ENCODE measurements at places on chromosomes 2 and 18. TPM values are rescaled to one million over a fixed set of nuclear protein-coding genes. Genes with fewer than 3 reads are reported as not detected.

DNA sequence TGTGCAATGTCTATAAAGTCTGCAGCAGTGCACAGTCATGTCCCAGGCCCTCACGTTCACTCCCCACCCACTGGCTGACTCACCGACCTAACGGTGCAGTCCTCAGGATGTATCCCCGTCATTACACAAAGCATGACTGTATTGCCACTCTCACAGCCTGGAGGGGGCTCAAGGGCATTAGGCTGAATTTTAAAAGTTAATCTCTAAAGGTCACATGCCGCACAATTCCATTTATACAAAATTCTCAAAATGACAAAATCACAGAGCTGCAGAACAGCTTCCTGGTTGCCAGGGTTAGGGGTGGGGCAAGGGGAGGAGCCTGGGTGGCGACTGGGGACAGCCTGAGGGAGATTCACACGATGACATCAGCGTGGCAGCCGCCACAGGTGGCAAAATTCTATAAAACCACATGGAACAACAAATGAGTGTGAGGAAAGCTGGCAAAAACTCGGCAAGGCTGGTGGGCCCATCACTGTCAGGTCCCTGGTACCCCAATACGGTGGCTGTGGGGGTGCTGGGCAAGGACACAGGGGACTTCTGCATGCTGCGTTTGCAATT lies 97.6 kb downstream of the NDUFA10 start:
- DNase-seq: peak; percentile 17

The CNTNAP5 gene
- total RNA-seq: 0.29 TPM

GRCh38 chr2:172340394-172340793 lies 87.0 kb upstream of the ITGA6 start:
- DNase-seq: no peak

The PAX8 gene
- total RNA-seq: 0.13 TPM

The TEKT4 gene
- not detected for total RNA-seq

The SRD5A2 gene
- not detected for total RNA-seq

DNA sequence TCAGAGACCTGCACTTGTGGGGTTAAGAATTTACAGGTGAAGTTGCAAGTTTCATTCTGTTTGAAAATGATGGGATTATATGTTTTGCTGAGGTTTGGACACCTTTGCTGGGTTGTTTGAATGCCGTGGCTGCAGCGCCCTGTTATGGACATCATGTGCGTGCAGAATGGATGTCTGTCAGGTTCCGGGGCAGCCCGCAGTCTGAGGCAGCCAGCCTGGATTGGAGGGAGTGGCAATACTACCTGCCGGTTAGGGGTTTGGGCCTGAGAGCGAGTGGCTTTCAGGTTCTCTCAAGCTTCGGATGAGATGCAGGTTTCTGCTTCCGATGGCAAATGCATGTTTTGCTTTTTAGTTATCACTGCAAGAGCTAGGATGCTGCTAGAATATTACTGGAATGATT lies 1.1 kb downstream of the CASP8 start:
- DNase-seq: no peak

DNA sequence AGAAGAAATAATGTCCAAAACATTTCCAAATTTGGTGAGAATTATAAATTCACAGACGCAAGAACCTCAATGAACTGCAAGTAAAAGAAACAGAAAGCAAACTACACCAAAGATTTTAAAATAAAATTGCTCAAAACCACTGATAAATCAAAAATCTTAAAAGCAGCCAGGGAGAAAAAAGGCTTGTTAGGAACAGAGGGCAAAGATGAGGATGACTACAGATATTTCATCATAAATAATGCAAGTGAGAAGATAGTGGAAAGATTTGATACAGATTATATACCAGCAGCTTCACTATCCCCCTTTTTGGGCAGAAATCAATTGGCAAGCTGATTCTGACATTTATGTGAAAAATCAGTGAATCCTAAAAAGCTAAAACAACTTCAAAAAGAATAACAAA lies 10.3 kb upstream of the ASXL3 start:
- DNase-seq: no peak

- DNase-seq: no peak
Measured at GRCh38 chr2:196989496-196989895, 63.0 kb upstream of the PGAP1 start.

DNA sequence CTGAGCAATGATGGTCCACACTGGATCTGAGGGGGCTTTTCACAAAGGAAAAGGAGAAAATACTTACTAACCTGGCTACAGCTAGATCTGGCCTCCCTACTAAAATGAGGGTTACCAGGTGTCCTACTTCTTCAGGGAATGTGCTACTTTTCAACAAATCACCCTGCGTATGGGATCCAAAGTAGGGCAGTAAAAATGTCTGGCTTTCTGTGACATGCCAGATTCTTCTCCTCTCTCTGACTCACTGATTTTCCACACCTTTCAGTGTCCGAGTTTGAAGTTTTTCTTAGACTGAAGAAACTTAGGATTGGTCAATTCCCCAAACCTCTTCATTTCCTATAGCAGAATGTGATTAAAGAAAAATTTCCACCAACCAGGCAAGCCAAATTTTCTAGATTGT lies 71.2 kb downstream of the SLC8A1 start:
- DNase-seq: no peak

The CFC1 gene
- not detected for total RNA-seq
